ENCODE measurements at places on chromosomes 7 and 10. TPM values are rescaled to one million over a fixed set of nuclear protein-coding genes. Genes with fewer than 3 reads are reported as not detected.

Gene ERV3-1
- total RNA-seq, result 23.9 TPM

Gene PRR15
- not detected for total RNA-seq

- no peaks in the 10 kb centered on the region for H3K27me3 ChIP-seq
- H3K4me3 ChIP-seq, result no peak overlapping the region
- H3K27ac ChIP-seq, result no peak overlapping the region
- peaks cover 23% of the 10 kb centered on the region for H3K4me1 ChIP-seq
- no peaks in the 10 kb centered on the region for H3K36me3 ChIP-seq
- DNase-seq, result no peak
These were observed 2.6 kb upstream of the ZNF438 start for GRCh38 chr10:31034098-31034909.

DNA sequence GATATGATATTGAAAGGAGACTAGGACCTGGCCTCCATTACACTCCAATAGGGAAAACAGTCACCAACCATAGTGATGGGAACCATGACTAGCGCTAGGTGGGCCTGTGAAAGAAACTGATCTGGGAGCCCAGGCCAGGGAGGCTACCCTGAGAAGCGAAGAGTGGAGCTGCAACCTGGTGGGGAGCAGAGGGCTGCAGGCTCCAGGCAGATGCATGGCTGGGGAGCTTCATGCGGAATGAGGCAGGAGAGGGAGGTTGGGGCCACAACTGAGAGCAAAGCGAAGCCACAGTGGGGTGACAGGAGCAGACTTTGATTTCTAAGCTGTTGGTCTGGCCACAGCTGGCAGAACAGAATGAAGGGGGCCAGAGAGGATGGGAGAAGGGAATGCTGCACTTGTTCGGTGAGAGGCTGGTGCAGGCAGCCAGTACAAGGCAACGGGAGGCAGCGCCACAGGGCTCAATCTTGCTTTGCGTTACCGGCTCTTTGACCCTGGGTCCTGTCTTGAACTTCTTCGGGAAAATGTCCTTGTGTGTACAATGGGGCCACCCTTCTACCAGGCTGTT lies 88.4 kb downstream of the TACC2 start:
- no peak overlapping the region for H3K27ac ChIP-seq
- DNase-seq, result no peak
- peaks cover 2% of the 10 kb centered on the region for H3K27me3 ChIP-seq
- H3K4me3 ChIP-seq, result no peak overlapping the region
- no peaks in the 10 kb centered on the region for H3K4me1 ChIP-seq

DNA sequence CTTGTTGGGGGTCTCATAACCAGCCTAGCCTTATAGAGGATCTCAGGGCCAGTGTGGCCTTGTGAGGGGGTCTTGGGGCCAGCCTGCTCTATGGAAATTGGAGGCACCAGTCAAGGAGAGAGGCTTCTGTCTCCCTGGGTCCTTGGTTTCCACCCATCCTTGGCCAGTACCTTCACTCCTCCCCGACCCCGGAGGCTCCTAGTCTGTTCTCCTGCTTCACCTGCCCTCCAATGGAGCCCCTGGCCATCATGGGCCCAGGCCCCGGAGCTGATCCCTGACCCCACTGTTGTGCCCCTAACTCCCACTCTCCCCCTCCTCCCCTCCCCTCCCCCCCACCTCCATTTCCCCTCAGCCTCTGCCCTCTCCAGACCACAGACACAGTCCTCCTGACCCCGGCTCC lies 29.7 kb downstream of the RASGEF1A start:
- H3K4me3 ChIP-seq, result no peak overlapping the region
- DNase-seq, result no peak
- H3K27me3 ChIP-seq, result peaks cover 6% of the 10 kb centered on the region
- no peaks in the 10 kb centered on the region for H3K4me1 ChIP-seq

Gene OTUD1
- total RNA-seq, result 37.7 TPM

Gene NEURL1
- total RNA-seq, result 1.2 TPM

Gene MTG1
- total RNA-seq, result 67.9 TPM

Gene TSPAN33
- total RNA-seq, result 13.3 TPM

Gene SOSTDC1
- not detected for total RNA-seq

DNA sequence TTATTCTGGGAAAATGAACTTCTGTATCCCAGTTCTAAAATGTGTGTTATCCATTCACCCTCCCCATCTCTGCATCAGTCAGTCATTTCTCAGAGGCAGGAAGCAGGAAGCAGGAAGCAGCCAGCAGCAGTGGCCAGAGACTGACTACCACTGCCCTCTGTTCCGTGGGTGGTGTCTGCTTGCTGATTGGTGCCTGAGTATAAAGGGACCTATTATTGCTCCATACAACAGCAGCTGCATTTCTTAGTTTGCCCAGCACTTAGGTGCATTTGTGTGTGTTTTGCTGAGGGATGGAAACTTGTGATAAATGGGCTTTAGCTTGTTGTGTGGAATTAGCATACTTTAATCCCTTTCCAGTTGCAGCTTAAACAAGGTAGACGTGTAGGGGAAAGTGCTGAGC lies 582.2 kb downstream of the SORCS1 start:
- H3K4me1 ChIP-seq, result no peaks in the 10 kb centered on the region
- peaks cover 2% of the 10 kb centered on the region for H3K27me3 ChIP-seq
- H3K4me3 ChIP-seq, result no peak overlapping the region
- no peak overlapping the region for H3K27ac ChIP-seq

DNA sequence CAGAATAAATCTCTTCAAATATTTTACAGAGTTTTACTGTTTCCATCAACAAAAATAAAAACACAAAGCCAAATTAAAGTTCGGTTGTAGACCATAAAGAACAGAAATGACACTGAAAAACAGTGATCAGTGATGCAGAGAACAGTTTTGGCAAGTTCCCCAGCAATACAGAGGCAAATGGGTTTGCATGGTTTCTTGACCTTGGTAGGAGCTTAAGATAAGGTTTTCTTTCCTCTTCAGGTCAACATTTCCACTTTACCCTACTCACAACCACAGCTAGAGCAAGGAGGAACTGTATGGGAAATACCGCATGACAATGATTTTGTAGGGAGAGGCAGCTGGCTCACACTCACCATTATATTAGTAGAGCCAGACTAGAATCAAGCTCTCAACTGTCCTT lies 199.5 kb downstream of the SH2D4B start:
- no peak overlapping the region for H3K27ac ChIP-seq
- H3K27me3 ChIP-seq, result peaks cover 7% of the 10 kb centered on the region
- no peaks in the 10 kb centered on the region for H3K36me3 ChIP-seq
- DNase-seq, result no peak
- no peak overlapping the region for H3K4me3 ChIP-seq
- no peaks in the 10 kb centered on the region for H3K4me1 ChIP-seq

- no peak for DNase-seq
- H3K27me3 ChIP-seq, result peaks cover 38% of the 10 kb centered on the region
- H3K27ac ChIP-seq, result no peak overlapping the region
- H3K4me3 ChIP-seq, result no peak overlapping the region
- H3K36me3 ChIP-seq, result peaks cover 8% of the 10 kb centered on the region
These were observed 256.5 kb upstream of the PPP2R2D start for GRCh38 chr10:131644289-131644688.

GRCh38 chr10:18880530-18880929 lies 168.1 kb upstream of the MALRD1 start:
- DNase-seq, result no peak
- no peaks in the 10 kb centered on the region for H3K4me1 ChIP-seq
- H3K36me3 ChIP-seq, result no peaks in the 10 kb centered on the region
- H3K27ac ChIP-seq, result no peak overlapping the region
- no peak overlapping the region for H3K4me3 ChIP-seq
- H3K27me3 ChIP-seq, result no peaks in the 10 kb centered on the region

- H3K36me3 ChIP-seq, result no peaks in the 10 kb centered on the region
- H3K27ac ChIP-seq, result no peak overlapping the region
- H3K4me3 ChIP-seq, result no peak overlapping the region
- peaks cover 4% of the 10 kb centered on the region for H3K27me3 ChIP-seq
- no peak for DNase-seq
These were observed 426.0 kb downstream of the DNAJB6 start for GRCh38 chr7:157762824-157763223.

Gene EPHB6
- 48.6 TPM for total RNA-seq

- no peaks in the 10 kb centered on the region for H3K27me3 ChIP-seq
- H3K36me3 ChIP-seq, result no peaks in the 10 kb centered on the region
- no peak overlapping the region for H3K4me3 ChIP-seq
- peaks cover 4% of the 10 kb centered on the region for H3K4me1 ChIP-seq
These were observed 241.0 kb downstream of the FRMD4A start for GRCh38 chr10:14089556-14090292.

- no peaks in the 10 kb centered on the region for H3K4me1 ChIP-seq
- H3K27ac ChIP-seq, result no peak overlapping the region
- H3K36me3 ChIP-seq, result no peaks in the 10 kb centered on the region
These were observed 95.4 kb upstream of the WDR11 start for GRCh38 chr10:120755771-120756170.

DNA sequence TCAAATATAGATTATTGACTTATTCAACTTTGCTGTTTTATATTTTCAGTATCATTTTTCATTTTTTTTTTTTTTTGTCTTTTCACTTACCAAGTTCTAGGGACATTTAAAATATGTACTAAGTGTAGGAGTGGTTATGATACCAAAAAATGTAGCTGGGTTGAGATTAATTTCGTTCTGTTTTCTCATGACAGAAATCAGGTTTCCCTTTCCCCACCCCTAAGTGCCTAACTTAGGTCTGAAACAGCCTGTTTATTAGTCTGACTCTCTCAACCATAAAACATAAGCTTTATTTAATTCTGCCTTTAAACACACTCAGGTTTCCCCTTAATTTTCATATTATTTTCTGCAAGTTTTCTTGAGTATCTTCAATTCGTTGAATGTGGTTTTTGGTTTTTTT lies 22.1 kb downstream of the TMEM106B start:
- H3K27me3 ChIP-seq, result no peaks in the 10 kb centered on the region
- H3K36me3 ChIP-seq, result peaks cover 26% of the 10 kb centered on the region
- peaks cover 8% of the 10 kb centered on the region for H3K4me1 ChIP-seq
- DNase-seq, result no peak

- no peak overlapping the region for H3K4me3 ChIP-seq
- no peak overlapping the region for H3K27ac ChIP-seq
- H3K4me1 ChIP-seq, result peaks cover 3% of the 10 kb centered on the region
- H3K36me3 ChIP-seq, result no peaks in the 10 kb centered on the region
- H3K27me3 ChIP-seq, result peaks cover 2% of the 10 kb centered on the region
These were observed 441.9 kb upstream of the NPVF start for GRCh38 chr7:25669961-25670841.

Gene SLC13A1
- not detected for total RNA-seq

GRCh38 chr7:157077986-157078644 lies 60.6 kb upstream of the UBE3C start:
- no peak overlapping the region for H3K4me3 ChIP-seq
- no peak overlapping the region for H3K27ac ChIP-seq
- DNase-seq, result no peak
- H3K36me3 ChIP-seq, result no peaks in the 10 kb centered on the region
- H3K4me1 ChIP-seq, result no peaks in the 10 kb centered on the region
- H3K27me3 ChIP-seq, result peaks cover 36% of the 10 kb centered on the region

DNA sequence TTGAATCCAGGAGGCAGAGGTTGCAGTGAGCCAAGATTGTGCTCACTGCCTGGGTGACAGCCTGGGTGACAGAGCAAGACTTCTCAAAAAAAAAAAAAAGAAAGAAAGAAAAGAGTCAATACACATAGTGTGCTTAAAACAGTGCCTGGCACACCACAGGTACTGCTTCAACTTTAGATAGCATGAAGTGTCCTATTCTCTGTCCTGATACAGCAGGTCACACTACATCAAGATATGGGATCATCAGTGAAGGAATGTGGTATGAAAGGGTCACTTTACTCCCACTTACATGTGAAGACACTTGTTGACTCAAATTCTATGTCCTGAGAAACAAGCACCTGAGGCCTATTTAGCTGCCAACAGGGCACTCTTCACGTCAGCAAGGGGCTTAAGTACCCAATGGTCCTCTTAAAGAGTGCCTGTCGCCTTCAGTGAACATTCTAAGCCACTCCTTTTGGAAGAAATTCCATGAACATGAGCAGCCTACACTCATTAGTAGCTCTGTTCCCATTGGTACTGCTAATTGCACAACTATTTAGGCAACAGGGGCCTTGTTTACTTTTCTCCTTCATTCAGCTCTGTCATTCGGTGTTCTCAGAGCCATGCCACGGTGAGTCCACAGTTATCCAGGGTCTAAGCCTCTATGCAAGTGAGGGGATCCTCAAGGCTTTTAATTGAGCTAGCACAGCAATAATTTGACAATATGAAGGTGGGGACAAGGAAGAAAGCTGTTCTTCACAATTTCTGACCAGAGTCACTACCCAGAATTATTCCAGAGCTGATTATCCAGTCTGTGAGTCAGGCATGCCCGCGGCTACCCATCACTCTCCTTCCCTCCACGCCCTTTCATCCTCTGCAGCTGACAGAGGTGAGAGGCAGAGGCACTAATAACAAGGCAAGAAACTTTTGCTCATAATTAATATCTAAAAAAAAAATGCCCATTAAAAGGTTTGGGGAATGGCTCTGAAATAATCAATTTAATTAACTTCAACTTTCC lies 56.6 kb upstream of the PTN start:
- no peaks in the 10 kb centered on the region for H3K4me1 ChIP-seq
- no peaks in the 10 kb centered on the region for H3K36me3 ChIP-seq
- peaks cover 6% of the 10 kb centered on the region for H3K27me3 ChIP-seq
- no peak overlapping the region for H3K4me3 ChIP-seq

Gene CCL24
- not detected for total RNA-seq

DNA sequence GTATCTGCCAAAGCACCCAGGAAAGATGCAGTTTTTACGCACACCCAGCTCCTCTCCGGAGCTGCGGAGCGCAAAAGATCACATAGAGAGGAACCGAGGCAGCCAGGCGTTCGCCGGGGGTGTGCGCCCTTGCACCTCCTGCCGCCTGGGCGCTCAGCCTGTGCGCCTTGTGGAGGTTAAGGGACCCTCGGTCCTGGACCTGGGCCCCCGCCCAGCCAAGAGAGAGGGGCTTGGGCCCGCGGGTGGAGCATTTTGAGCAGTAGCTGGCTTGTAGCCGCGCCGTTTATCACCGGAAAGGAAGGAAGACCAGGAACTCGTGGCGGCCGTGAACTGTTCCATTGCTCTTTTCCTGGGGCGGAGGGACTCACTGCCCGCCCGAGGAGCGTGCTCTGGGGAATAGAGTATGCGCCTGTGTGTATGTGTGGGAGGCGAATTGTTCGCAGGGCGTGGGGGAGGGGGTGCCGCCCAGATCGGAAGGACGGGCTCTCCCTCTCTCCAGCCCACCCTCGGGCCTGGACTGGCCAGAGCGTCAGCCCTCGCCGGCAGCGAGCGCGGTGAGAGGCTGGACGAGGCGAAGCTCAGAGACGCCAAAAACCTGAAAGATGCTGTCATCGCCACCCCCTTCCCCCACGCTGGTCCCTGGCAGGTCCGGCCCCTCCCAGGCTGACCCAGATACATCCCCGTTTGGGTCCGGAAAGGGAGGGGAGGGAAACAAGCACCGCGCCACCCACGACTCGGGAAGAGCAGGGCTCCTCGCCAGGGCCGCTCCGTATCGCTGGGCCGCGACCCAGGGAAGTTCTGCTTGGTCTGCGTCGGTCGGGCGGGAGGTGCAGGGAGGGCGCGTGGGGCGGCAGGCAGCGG lies 1.2 kb upstream of the WNT2 start:
- no peak overlapping the region for H3K27ac ChIP-seq
- H3K4me3 ChIP-seq, result no peak overlapping the region
- peaks cover 62% of the 10 kb centered on the region for H3K27me3 ChIP-seq
- no peak for DNase-seq

GRCh38 chr10:15336211-15336610 lies 34.9 kb downstream of the FAM171A1 start:
- H3K4me3 ChIP-seq, result no peak overlapping the region
- H3K4me1 ChIP-seq, result no peaks in the 10 kb centered on the region
- no peaks in the 10 kb centered on the region for H3K27me3 ChIP-seq
- no peak overlapping the region for H3K27ac ChIP-seq

Gene CHRM2
- total RNA-seq, result not detected

Gene TMEM60
- total RNA-seq, result 8.4 TPM

GRCh38 chr10:86345859-86346798 lies 20.5 kb downstream of the GRID1 start:
- H3K36me3 ChIP-seq, result no peaks in the 10 kb centered on the region
- no peak overlapping the region for H3K4me3 ChIP-seq
- no peak overlapping the region for H3K27ac ChIP-seq
- DNase-seq, result no peak
- no peaks in the 10 kb centered on the region for H3K27me3 ChIP-seq

All from naive thymus-derived CD8-positive, alpha-beta T cell (primary cell).